ENCODE measurements at places on chromosomes 6 and 20. TPM values are rescaled to one million over a fixed set of nuclear protein-coding genes. Genes with fewer than 3 reads are reported as not detected.
A peak's percentile ranks its signal among the peaks of the same experiment; 100 is the strongest.

SLC35D3 gene
- not detected for total RNA-seq

BNIP5 gene
- total RNA-seq: not detected

- DNase-seq: peak; percentile 86
Measured at GRCh38 chr6:36247693-36248092, 22.2 kb upstream of the PNPLA1 start.

DNA sequence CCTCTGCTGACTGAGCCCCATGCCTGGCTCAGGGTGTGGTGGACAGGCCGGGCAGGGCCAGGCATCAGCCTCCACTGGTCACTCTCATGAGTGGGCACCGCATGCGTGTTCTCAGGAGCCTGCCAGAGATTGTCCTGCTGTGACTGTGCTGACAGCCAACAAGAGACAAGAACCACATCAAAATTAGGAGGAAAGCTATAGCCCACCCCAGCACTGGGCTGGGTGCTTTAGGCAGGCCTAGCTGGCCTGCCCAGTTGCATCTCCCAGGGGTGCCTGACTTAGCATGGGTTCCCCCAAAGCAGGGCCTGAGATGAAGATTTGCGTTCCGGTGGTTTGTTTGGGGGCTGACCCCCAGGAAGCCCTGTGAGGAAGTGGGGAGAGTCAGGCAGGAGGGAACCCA, 53.9 kb downstream of the LINC00237 start:
- DNase-seq: no peak
